ENCODE measurements at places on chromosomes 6 and 20.

DNA sequence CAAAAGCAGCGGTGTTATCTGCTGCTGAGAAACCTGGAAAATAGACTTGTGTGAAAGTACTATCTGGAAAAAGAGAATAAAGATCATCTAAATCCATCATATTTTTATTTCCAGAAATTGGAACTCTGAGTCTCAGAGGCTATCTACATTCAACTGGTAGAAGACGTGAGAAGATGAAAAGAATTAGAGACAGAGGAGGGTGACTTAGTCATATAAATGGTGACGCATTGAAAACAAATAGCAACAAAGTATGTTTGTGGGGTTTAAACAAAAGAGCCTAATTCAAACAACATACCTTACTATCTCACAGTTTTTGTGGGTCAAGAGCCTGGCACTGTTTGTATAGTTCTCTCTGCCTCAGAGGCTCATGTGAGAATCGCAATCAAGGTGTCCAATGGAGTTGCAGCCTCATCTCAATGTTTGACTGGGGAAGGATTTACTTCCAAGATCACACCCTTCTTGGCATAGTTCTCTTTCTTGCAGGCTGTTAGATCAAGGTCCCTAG lies 757.1 kb upstream of the SLC35B3 start:
- DNase-seq = no peak

GRCh38 chr20:15866916-15867730 lies 706.1 kb downstream of the KIF16B start:
- DNase-seq = no peak

- DNase-seq = peak; percentile 20
Measured at GRCh38 chr6:110357664-110358552, at the start of gene METTL24. Gene METTL24, minus strand, starts transcription at chr6:110358349. Its CDS starts 77 bp downstream, at chr6:110358272.

DNA sequence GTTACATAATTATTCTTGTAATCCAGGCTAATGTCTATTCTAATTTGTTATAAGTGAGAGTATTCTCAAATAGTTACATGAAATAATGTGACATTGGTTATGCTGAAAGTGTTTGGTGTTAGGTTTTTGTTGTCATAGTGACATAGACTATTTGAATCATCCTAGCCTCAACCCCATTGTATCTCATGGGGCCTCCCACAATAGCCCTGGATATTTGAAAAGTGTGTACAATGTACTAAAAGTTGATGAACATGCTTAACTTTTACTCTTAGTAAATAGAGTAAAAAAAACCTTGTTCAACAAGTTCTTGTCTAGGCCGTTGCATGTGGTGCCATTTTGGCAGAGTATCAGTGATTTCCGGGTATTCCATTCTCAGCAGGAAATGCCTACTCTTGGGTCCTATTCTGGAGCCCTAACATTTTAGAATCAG lies 83.0 kb downstream of the RTN4IP1 start:
- no peak for DNase-seq

GRCh38 chr20:10313701-10314100 lies 95.1 kb downstream of the SNAP25 start:
- no peak for DNase-seq

- DNase-seq = no peak
Measured at GRCh38 chr20:24981282-24981681, 11.3 kb downstream of the APMAP start.

- no peak for DNase-seq
Measured at GRCh38 chr6:106530502-106530901, 98.8 kb downstream of the RTN4IP1 start.

DNA sequence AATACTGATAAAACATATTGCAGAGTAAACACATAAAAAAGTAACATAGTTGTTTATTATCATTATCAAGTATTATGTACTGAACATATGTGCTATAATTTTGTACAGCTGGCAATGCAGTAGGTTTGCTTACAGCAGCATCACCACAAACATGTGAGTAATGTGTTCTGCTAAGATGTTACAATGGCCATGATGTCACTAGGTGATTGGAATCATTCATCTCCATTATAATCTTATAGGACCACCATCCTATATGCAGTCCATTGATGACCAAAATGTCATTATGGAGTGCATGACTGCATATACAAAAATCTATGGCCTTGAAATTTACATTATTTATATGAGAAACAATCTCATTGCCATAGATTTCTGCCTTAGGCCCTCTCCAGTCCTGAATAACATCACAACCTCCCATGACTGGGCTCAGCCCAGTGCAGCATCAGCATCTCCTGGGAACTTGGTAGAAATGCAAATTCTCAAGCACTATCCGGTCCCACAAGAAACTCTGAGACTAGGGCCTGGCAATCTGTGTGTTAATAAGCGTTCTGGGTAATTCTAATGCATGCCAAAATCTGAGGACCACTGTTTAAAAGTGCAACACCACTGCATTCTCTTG lies 352.0 kb upstream of the MARCKS start:
- no peak for DNase-seq

GRCh38 chr20:51220293-51220706 lies 197.4 kb upstream of the KCNG1 start:
- DNase-seq = peak; percentile 67

DNA sequence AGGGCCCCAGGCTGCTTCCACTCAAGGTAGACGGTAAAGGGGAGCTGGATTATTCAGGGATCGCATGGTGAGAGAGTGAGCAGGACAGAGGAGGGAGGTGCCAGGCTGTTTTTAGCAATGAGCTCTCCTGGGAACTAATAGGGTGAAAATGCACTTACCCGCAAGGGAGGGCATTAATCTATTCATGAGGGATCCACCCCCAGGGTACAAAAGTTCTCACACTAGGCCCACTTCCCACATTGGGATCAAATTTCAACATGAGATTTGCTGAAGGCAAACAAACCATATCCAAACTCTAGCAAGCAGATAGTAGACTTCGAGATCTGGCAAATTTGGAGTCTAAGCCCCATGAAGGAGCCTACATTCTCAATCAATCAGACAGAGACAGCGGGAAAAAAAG lies 408.6 kb downstream of the RNF144B start:
- no peak for DNase-seq

DNA sequence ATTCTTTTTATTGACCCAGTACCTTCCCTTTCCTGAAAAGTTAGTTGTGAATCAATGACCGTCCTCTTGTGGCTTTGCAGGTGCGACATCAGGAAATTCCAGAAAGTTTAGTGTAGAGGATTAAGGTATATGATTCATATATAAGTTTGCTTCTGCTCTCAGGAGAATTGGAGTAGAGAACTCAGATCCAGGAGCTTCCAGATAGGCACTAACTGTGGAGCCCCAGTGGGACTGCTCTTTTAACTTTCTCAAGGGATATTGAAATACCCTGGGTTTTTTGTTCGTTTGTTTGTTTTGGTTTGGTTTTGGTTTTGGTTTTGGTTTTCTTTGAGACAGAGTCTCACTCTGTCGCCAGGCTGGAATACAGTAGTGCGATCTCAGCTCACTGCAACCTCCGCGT lies 9.5 kb downstream of the TAAR2 start:
- DNase-seq = no peak

- DNase-seq = no peak
Measured at GRCh38 chr6:148761527-148762011, 14.7 kb downstream of the UST start.

- DNase-seq = no peak
Measured at GRCh38 chr6:5976811-5977210, 29.9 kb downstream of the NRN1 start.

DNA sequence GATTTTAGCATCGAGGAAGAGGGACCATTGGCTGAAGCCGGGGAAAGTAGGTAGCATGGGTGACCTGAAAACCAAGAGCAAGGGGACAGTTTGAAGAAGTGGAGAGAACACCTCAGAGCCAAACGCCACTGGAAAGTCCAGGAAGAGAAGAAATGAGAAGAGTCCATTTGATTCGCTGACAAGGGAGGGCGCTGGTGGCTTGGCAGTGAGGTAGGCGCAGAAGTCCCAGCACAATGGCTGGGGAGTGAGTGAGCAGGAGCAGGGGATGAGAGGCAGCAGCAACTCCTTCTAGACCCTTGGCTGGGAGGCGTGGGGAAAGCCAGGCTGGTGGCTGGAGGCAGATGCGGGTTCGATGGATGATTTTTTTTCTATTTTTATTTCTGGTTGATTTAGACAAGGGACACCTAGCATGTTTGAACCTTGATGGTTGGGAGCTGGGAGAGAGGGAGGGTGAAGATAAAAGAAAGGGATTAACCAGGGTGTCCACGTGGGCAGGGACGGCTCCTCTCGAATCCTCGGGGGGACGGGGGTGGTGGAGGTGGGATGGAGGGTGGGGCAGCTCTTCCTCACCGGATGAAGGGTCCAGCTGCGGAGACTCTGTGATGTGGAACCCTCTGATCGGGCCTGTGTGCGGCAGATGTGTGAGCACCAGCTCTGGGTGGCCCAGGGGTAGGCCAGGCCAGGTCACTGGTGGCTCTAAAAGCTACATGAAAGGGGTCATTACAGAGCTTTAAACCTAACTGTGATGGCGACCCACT lies 164.2 kb downstream of the NFATC2 start:
- no peak for DNase-seq

DNA sequence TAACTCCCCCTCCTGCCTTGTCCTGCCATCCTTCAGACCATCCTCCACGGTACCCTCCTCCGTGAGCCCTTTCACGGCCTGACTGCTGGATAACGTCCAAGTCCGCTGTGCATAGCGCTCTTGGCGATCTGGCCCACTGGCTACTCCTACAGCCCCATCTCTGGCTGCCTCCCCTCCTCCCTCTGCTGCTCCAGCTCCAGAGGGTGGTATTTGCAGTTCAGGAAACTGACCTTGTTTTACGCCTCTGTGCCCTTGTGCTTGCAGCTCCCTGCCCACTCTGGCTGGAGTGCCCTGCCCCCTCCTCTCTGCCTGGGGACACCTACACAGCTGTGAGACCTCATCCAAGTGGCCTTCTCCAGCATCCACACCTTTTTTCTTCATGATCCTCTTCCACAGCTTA lies 6.5 kb upstream of the RREB1 start:
- no peak for DNase-seq

DNA sequence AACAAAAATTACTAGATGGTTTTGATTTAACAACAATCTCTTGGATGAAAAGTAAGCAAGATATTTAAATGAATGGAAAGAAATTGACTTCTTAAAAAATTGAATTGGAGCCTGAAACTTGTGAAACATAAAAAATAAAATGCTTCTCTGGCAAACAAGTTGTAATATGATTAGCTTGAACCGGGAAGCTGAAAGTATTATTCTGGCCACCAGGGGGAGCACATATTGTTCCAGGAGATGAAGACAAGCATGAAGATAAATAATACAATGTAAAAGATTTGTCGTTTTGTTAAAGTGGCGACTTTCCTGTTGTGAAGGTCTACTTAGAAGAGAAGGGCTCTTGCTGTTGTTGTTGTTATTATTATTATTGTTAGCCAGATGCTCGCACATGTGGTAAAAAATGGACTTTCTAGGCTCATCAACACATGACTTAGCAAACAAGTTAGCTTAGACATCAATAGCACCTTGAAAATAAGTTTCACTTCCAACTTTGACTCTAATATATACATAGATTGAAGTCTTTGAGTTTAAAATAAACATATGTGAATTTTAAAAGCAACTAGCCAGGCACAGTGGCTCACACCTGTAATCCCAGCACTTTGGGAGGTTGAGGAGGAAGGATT lies 14.2 kb downstream of the PAX1 start:
- peak; percentile 48 for DNase-seq

GRCh38 chr6:80181352-80182081 lies 75.0 kb downstream of the BCKDHB start:
- no peak for DNase-seq

DNA sequence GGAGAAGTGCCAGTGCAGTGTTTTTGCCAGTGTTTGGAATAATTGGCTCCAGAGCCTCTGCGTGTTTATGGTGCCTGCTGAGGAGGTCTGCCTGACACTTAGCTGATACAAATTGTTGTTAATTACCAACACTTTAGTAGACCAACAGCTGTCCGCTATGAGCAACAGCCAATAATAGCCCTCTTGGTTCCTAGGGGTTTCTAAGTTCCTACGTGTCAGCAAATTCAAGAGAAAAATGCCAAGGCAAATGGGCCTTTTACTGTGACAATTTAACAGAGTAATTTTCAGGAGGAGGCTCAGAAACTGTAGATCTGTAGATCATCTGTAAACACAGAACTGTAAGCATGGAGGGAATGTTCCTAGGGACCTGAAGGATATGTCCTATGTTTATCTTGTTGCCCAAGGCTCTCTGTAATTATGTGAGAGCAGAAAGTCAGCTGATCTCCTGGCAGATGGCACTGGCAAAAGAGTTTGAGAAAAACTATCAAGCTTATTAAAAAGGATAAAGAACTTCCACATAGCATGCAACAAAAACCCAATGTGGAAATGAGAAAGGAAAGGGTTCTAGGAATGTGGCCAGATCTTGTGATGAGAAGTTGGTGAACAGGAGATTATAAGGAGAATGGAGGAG lies 157.7 kb downstream of the GJA1 start:
- no peak for DNase-seq

GRCh38 chr6:168451805-168452517 lies 11.0 kb downstream of the SMOC2 start:
- no peak for DNase-seq

- no peak for DNase-seq
Measured at GRCh38 chr20:12058216-12058615, 140.5 kb downstream of the BTBD3 start.

DNA sequence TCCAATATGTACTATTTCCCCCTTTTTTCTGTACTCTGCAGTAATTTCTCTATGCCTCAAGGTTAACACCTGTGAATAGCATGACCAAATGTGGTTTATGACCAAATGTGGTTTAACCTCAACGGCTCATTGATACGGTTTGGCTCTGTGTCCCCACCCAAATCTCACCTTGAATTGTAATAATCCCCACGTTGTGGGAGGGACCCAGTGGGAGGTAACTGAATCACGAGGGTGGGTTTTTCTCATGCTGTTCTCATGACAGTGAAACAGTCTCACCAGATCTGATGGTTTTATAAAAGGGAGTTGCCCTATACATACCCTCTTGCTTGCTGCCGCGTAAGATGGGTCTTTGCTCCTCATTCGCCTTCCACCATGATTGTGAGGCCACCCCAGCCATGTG lies 18.7 kb downstream of the DEK start:
- DNase-seq = no peak

- no peak for DNase-seq
Measured at GRCh38 chr6:3165631-3166534, 8.5 kb upstream of the TUBB2A start.

DNA sequence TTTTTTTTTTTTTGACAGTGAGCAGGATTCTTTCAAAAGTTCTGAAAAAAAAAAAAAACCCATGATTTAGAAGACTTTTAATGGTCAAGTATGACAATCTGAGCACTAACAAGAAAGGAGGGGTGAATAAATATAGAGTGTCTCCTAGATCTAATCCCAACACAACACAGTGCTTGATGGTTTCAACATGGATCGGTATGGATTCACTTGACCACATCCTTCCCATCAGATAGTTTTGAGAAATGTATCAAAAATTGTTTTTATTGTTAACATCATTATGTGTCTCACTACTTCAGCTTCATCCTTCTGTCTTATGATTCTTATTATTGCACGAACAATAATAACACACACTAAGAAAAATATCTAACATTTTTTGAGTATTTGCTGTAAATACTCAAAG lies 21.0 kb downstream of the KIF13A start:
- DNase-seq = no peak

- DNase-seq = no peak
Measured at GRCh38 chr6:7911345-7911725, 747 bp upstream of the TXNDC5 start.

GRCh38 chr20:31454361-31454760 lies 13.9 kb downstream of the DEFB123 start:
- DNase-seq = no peak
